ENCODE measurements at places on chromosomes 13 and 19.

GRCh38 chr19:31427857-31428256 is 78.6 kb upstream of the TSHZ3 start:
- no peak for DNase-seq

DNA sequence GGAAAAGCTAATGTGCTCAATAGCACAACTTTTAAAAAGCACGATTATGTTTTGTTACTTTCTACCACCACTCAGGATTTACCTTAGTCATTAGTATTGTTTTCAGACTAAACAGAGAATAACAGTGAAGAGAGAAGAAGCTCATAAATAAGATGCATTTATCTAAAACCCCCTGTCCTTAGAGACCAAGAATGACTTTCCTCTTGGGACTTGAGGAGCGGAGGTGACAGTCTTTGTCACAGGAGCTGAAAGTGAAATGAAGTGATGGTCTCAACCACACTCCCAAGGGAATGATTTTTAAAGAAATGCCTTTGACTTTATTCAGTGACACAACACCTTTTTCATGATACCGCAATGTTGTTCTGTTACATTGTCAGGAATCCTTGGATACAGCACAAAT is 190.6 kb upstream of the NBEA start:
- no peak for DNase-seq

GRCh38 chr19:531753-532560 is at the start of gene CDC34:
CDC34 (plus strand) TSS chr19:531760; CDS start chr19:531932, 172 bp downstream.
- DNase-seq, result no peak

- DNase-seq, result no peak
Measured at GRCh38 chr19:43731846-43732245, 16.0 kb downstream of the IRGC start.

DNA sequence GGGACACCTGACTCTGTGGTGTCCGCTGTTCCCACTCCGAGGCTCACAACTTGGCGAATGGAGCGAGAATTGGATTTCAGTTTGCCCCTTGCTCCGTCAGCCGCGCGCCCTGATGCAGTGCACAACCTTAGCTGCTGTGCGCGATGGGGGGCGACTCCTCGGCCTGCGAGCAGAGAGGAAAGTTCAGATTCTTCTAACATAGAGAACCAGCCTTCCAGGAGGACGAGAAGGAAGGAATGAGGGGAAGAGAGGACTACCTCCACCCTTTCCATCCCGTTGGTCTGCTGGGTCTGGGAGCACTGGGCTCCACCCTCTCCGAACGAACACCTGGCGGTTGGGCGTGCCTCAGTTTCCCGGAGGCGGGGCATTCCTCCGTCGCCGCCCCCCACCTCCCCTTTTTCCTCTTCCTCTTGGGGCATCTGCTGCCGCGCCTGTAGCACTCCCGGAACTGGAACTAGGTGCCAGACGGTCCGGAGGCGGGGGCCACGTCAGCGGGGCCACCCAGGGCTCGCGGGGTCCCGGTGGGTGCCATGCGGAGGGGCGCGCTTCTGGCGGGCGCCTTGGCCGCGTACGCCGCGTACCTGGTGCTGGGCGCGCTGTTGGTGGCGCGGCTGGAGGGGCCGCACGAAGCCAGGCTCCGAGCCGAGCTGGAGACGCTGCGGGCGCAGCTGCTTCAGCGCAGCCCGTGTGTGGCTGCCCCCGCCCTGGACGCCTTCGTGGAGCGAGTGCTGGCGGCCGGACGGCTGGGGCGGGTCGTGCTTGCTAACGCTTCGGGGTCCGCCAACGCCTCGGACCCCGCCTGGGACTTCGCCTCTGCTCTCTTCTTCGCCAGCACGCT is at the start of gene KCNK6:
Gene KCNK6, plus strand, starts transcription at position 425 of the 838 bp plus-strand sequence. Its CDS starts 106 bp downstream, at position 531.
- peak; percentile 41 for DNase-seq

DNA sequence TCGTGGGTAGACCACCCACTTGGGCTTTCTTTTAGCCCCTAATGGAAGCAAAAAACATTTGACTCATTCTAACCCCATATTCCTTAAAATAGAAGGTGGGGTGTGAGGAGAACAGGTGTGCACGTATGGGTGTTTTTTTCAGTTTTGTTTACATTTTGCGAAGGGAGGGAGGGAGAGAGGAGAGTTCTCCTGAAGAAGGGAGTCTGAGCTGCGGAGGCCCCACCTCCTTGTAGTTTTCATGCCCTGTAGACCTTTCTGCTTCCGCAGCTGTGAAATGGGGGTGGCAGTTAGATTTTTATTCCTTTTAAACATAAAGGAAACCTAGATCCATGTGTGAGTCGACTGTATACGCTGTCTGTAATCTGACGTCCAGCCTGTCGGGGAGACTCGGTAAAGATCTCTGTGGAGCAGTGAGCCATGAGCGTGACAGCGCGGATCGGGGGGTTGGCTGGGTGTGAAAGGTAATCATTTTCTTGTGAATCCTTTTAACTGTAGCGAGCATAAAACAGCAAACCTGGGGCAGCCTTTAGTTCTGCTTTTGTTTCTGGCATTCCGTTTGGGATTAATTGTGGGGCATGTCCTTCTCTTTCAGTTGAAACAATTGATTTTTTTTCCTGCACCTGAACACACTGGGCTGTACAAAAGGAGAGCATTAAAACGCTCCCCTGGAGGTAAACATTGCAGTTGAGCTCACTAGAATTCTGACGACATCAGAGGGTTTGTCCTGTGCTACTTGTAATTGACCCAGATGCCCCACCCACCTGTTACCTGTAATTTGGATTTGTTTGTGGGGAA is 2.3 kb downstream of the UPF1 start:
- DNase-seq, result no peak
